ENCODE measurements at places on chromosomes 4 and X.

- DNase-seq = no peak
Observed at GRCh38 chr4:55249476-55249875, 96.6 kb upstream of the SRD5A3 start.

- DNase-seq = no peak
Observed at GRCh38 chr4:159946983-159947615, 844.2 kb downstream of the RAPGEF2 start.

DNA sequence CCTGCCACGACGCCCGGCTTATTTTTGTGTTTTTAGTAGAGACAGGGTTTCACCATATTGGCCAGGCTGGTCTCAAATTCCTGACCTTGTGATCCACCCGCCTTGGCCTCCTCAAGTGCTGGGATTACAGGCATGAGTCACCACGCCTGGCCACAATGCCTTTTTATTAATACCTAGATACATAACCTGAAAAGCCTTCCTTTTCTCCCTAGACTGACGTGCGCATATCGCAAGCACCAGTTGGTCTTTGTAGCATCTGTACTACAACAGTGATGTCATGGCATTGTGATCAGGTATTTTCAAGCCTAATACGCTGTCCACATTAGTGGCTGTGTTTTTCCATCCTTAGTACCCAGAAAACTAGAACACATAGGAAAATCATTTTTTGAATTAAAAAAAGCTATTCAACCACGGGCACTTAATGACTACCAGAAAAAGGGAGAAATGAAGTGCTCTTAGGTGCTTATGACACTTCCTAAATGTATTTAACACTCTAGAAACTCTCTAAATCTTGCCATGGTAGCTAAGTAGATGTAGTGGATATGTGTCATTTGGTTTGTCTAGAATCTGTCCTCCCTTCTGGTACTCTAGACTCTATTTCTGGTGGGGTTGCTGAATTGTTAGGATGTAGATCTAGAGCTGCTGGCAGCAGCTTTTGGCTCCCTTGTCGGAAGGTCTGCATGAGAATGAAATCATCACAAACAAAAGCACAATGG is 707.8 kb downstream of the STIM2 start:
- DNase-seq = no peak

DNA sequence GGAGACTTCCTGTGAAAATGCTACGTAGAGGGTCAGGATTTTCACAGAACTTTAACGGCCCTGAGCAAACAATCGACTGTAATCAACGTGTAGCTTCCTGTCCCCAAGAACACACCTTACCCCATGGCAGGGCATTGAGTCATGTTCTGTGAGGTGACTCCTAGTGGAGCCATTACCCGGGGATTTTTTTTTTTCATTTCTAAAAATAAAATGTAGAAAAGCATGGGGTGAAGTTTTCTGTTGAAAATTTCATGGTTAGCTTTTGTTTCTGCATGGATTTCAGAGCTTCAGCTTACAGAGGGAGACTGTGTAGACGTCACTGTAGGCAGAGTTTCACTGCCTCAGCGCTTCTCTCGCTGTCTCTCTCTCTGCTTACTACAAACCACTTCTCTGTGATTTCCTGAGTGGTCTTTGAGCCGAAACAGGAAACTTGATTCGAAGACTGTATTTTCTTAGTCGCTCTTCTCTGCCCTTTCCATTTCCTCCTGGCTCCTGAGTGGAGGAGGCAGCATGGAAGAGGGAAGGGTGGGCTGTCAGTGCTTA is 111.7 kb downstream of the NFKB1 start:
- DNase-seq = no peak

GRCh38 chrX:49238735-49239134 is 3.5 kb downstream of the CCDC22 start:
- peak; percentile 20 for DNase-seq

DNA sequence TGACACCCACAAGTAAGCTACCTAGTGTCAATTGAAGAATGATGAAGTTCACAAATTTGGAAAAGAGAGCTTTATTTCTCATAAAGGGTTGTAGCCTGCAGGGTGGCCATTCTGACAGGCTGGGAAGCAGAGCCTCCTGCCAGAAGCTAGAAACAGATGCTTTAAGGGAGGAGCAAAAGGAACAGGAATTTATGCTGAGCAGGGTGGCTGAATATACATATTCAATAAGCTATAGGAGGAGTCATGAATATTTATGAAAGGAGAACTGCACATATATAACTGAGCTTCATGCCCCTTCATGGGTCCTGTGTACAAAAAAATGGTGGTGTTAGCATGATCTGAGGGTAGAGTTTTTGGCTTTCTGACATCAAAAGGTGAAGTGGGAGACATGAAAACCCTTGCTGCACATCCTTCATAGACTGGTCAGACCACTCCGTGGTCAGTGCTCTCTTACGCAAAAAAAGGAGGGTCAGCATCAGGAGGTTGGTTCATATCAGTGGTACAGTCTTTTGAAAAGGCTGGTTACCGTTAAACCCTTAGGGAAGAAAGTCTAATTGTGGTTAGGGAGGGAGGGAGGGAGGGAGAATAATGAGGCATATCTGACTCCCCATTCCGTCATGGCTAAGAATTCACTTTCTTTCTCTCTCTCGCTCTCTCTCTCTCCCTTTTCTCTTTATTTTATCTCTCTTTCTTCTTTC is 121.4 kb downstream of the LUZP4 start:
- no peak for DNase-seq

- no peak for DNase-seq
Observed at GRCh38 chrX:150543230-150544155, 24.9 kb upstream of the MTM1 start.
